Thoracic aorta (tissue), 2 donors: ENCODE measurements at places on chromosomes 2 and 18. TPM values are rescaled to one million over a fixed set of nuclear protein-coding genes. Genes with fewer than 3 reads are reported as not detected.

DNA sequence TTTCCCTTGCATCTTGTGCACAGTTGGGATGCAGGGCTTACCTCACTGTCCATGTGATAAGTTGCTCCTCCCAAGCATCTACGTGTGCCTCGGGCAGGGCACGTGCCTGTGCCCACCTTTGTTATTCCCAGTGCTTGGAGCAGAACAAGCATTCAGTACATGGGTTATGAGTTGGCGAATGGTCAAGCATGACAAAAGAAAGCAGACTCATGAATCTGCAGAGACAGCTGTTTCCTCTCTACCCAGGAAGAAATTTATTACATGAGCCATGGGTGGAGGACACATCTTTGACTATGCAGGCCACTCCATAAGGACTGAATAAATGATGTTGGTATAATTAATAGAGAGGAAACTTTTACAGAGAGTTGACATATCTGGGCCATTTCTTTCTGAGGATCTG, 127.8 kb downstream of the TPGS2 start:
- DNase-seq: no peak

DNA sequence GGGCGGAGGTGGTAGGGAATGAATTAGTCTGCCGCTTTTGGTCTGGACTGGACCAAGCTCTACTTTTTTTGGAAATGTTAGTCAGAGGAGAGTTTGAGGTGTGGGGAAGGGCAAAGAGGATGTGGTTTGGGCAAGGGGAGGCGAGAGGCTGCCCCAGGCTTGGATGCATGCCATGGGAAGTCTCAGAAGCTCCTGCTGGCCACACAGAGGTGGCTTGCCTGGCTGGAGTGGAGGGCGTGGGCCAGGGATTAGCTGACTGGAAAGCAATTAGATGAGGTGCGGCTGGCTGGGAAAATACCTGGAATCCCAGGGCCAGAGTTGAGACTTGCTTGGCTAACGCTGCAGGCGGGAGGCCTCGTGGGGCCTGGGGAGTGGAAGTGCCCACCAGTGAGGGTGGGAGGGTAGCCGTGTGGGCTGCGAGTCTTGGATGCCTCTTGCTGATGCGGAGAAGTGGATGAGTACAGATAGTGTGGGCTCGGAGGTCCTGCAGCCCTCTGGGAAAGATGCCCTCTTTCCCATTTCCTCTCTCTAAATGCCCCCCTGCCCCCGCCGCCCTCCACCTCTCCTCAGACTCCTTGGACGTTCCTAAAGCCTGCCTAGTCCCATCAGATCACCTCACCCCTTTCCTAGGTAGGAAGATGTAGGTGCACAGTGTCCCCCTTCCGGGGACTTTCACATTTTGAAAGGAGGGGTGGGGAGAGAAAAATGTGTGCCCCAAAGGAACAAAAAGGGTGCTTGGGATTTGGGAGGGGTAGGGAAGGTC, 117.6 kb downstream of the SMAD7 start:
- DNase-seq: no peak

GRCh38 chr2:204177251-204177976, 240.9 kb downstream of the ICOS start:
- DNase-seq: no peak

NGEF gene
- total RNA-seq: 0.81 TPM

- no peak for DNase-seq
Measured at GRCh38 chr2:164972216-164972615, 16.9 kb upstream of the SLC38A11 start.

DNA sequence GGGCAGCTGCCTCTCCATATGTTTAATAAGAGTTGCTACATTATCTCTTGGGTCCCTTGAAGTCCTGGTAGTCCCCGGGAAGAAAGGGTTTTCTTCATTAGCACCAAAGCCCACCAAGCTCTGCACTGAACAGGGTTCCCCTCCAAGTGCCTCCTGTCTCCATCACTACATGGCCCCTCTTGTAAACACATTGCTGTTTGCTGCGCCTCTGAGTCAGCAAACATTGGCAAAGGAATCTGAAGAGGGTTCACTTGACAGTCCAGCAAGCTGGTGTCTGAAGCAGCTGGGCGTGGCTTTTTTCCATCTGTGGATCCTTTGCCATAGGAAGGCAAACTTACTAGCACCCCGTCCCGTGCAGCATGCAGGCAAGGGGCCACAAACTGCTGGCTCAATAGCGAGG, 82.8 kb downstream of the TEX51 start:
- DNase-seq: no peak

TYMS gene
- 8.2 TPM for total RNA-seq

GRCh38 chr2:228039752-228040534, 141.5 kb downstream of the SPHKAP start:
- no peak for DNase-seq

DNA sequence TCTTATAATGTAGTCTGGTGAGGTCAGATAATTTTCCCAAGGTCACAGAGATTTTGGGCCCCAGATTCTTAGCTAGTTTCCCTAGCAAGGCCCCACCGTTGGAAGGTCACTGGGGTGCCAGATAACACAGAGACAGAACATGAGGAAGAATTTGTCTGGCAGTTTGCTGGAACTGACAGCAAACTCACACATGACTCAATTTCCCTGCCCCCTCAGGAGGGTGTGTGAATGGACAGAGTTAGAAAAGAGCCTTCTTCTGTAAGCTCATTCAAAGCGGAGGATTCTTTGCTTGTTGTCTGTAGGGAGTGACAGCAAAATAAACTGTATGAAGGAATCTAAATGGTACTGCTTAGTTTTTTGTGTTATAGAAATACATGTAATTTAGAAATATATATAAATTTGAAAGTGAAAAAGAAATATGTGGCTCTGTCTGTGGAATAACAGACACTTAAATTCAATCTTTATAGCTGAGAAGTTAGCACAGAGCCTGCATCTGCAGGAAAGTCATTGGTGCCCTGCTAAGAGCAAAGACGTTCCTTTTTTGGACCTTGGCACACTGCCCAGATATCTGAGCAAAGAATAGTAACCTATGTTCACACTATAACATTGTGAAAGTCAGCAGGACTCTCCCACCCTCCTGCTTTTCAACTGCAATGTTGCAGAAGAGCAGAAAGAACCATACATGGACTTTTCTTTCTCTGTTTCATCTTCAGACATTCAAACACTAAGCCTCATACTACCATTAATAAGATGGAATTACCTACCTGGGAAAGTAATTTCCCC, 2.1 kb downstream of the MDH1 start:
- no peak for DNase-seq

GRCh38 chr2:120979921-120980320, 244.3 kb downstream of the GLI2 start:
- DNase-seq: no peak

- DNase-seq: no peak
Measured at GRCh38 chr2:6909431-6910385, 7.5 kb upstream of the RNF144A start.
